Adrenal gland (tissue), 19 donors: ENCODE measurements at places on chromosomes 3 and 15. TPM values are rescaled to one million over a fixed set of nuclear protein-coding genes. Genes with fewer than 3 reads are reported as not detected.

The RPUSD3 gene
- total RNA-seq: 58.5 TPM

The FEZF2 gene
- total RNA-seq: not detected

The LSG1 gene
- 12.5 TPM for total RNA-seq

The XIRP1 gene
- not detected for total RNA-seq

DNA sequence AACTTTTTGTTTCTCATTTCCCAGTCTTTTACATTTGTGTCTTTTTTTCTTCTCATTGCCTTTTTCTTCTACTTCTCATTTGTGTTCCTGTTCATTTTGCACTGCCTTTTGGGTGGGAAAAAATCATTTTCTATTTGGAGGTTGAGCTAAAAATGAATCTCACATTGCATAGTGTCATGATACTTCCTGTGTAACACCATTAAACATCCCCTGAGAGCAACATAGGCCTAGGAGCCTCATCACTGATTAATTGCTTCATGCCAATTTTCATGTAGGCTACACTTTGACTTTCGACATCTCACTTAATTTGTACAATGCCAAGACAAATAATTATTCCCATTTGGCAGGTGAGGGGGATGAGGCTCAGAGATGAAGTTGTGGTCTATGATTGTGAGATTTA lies 279.2 kb downstream of the EDEM1 start:
- no peaks in the 10 kb centered on the region for H3K4me1 ChIP-seq
- DNase-seq: no peak

DNA sequence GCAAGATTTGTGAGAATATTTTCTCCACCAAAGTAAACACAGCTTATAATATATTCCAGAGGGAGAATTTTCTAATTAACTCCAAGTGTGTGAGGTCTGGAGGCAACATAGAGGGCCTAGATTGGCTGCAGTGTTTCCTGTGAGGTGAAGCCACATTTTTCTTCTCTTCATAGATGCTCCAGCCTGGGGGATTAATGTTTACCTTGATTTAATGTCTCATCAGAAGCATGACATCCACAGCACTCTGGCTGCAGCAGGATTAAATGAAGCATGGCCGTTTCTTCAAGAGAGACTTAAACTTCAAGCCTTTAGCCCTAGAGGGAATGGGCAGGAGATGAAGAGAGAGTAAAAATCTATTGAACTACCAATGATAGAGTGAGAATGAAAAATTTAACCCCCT lies 137.9 kb upstream of the ZBTB20 start:
- H3K4me1 ChIP-seq: peaks cover 9% of the 10 kb centered on the region
- no peaks in the 10 kb centered on the region for H3K36me3 ChIP-seq
- no peak overlapping the region for H3K27ac ChIP-seq
- no peak overlapping the region for H3K4me3 ChIP-seq
- no peaks in the 10 kb centered on the region for H3K27me3 ChIP-seq
- no peak for DNase-seq

DNA sequence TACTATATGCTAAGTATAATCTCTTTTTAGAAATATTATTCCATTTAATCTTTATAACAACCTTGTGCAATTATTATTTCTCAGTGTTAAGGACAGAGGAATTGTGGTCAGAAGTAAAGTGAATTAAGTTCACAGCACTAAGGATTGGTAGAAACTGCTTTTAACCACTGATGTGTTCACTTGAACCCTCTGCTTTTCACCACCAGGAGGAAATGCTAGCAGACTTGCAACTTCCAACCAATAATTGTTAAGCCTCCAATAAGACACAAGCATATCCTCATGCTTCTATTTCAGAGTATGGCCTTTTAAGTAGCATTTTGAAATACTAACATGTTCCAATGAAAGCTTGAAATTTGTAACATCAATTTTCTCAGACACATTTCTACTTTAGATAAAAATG lies 527.4 kb downstream of the SI start:
- no peaks in the 10 kb centered on the region for H3K36me3 ChIP-seq
- H3K27ac ChIP-seq: no peak overlapping the region
- no peak for DNase-seq
- no peaks in the 10 kb centered on the region for H3K27me3 ChIP-seq
- H3K4me3 ChIP-seq: no peak overlapping the region

DNA sequence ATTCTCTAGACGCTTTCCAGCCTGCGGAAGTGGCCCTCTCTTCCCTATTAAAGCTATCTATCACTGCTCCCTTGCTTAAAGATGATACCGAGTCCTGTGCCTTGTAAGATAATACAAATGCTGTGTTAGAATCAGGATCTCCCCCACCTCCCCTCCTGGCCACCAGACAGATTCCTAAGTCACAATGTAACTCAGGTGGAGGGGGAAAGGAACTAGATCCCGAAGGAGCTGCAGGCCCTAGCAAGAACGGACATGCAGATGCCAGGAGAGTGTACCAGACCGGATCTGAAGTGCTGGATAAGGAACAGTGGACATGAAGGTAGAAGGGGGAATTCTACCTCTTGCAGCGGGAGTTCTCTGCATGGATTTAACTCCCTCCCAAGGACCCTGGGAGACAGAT lies 230.7 kb upstream of the LYSMD4 start:
- no peak for DNase-seq
- no peaks in the 10 kb centered on the region for H3K4me1 ChIP-seq
- no peaks in the 10 kb centered on the region for H3K36me3 ChIP-seq
- no peak overlapping the region for H3K4me3 ChIP-seq
- H3K27me3 ChIP-seq: peaks cover 8% of the 10 kb centered on the region

DNA sequence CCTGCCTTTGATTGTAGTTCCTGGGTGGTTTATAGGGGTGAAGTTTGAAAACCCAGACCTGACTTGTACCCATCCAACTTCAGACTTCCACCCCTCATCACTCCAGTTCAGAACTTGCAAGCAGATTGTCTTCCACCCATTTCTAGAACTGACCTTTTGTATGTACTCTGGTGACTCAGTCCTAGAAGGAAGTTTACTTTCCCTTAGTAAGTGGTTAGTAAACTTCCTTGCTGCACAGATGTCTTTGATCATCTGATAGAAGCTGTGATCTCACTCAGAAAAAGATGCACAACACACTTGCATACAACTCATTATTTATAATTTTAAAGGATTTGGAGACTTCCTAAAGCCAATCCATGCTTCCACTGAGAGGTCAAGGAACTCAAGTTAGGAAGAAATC lies 368.0 kb downstream of the MFSD1 start:
- no peaks in the 10 kb centered on the region for H3K4me1 ChIP-seq
- H3K4me3 ChIP-seq: no peak overlapping the region
- H3K27ac ChIP-seq: no peak overlapping the region
- no peaks in the 10 kb centered on the region for H3K36me3 ChIP-seq

GRCh38 chr3:87973906-87974305 lies 84.9 kb downstream of the CGGBP1 start:
- DNase-seq: no peak
- no peak overlapping the region for H3K27ac ChIP-seq
- H3K4me3 ChIP-seq: no peak overlapping the region
- H3K36me3 ChIP-seq: no peaks in the 10 kb centered on the region
- no peaks in the 10 kb centered on the region for H3K27me3 ChIP-seq

DNA sequence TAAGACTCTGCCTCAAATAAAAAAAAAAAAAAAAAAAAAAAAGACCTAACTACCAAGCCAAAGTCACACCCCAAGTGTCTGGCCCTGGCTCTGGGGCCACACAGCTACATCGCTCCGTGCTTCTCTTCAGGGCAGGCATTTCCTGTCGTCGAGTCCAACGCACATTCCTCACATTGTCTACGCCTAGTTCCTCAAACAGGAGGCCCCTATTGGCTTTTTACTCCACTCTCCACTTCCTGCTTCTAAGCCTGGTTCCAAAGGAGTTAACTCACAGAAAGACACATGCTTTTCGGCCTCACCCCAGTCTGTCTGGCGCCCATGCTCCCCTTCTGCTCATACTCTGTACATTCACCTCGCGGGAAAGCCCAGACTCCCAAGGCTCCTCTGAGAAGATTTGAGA lies 28.8 kb downstream of the KNG1 start:
- no peaks in the 10 kb centered on the region for H3K4me1 ChIP-seq
- no peaks in the 10 kb centered on the region for H3K36me3 ChIP-seq
- no peak overlapping the region for H3K4me3 ChIP-seq
- peak overlapping the region; percentile 14 for H3K27ac ChIP-seq

GRCh38 chr3:72289692-72290071 lies 504.7 kb upstream of the PROK2 start:
- peak overlapping the region; percentile 11 for H3K4me3 ChIP-seq
- no peak overlapping the region for H3K27ac ChIP-seq
- H3K4me1 ChIP-seq: no peaks in the 10 kb centered on the region
- no peak for DNase-seq
- no peaks in the 10 kb centered on the region for H3K27me3 ChIP-seq

DNA sequence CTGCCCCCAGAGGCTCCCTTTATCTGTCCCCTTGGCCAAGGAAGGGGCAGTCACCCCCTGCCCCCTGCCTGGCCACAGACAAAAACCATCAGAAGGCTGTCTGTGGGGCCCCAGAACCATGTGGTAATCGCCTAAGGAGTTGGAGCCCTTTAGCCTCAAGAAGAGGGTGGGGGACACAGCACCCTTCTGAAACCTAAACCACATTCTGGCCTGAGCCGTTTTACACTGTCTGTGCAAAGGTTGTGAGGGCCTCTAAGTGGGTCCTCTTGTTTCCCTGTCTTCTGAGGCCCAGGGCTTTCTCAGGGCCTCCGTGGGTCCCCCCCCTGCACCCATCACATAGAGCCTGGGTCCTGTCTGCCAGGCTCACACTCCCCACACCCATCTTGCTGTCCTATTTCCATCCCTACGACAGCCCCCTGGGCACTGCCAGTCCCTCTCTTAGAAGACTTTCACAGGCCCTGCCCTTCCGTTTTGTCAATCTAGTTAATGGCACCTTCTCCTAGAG lies 17.9 kb upstream of the RPUSD3 start:
- H3K27ac ChIP-seq: no peak overlapping the region
- H3K4me3 ChIP-seq: no peak overlapping the region
- H3K36me3 ChIP-seq: no peaks in the 10 kb centered on the region
- no peak for DNase-seq
- peaks cover 19% of the 10 kb centered on the region for H3K4me1 ChIP-seq

DNA sequence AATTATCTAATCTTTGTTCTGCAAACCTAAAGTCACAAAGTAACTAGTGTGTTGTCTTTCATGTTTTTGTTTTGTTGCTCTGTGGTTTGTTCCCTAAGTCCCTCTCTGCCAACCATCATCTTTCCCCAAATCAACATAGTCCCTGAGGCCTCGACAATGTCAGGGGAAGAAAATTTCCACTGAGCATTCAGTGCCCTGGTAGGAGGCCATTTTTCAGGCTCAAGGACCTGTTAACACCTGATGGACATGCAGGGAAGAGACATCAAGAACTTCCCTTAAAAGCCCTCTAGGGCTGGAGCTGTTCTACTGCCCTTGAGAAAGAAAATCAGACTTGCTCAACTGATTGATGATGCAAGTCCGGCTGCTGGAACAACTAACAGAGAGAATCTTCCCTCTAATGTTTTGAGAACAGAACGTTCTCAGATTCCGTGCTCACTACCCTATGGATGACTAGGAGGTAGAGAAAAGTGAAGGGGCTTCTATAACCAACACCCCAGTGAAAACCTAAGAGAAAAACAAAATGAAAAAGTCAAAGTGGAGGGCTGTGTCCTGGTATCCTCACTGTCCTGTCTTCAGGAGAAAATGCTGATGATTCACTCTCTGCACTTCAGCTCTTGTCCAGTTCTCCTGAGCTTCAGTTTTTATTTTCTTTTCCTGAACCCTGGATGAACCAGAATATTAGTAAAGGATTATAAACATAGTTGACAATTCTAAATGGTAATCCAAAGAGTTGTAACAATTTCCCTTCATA lies 373.1 kb downstream of the FOXP1 start:
- H3K36me3 ChIP-seq: no peaks in the 10 kb centered on the region
- H3K4me3 ChIP-seq: peak overlapping the region; percentile 7
- peak overlapping the region; percentile 70 for H3K27ac ChIP-seq
